Hematopoietic multipotent progenitor cell treated with erythropoietin and hydrocortisone succinate and interleukin-3 and kit ligand, for 4 days (in vitro differentiated cells): ENCODE measurements at places on chromosomes 6 and 20.

- peak; percentile 67 for DNase-seq
Observed at GRCh38 chr6:18997375-18997826, 610.3 kb downstream of the RNF144B start.

- DNase-seq, result peak; percentile 82
Observed at GRCh38 chr6:122747573-122747972, 31.9 kb upstream of the FABP7 start.

GRCh38 chr6:137912813-137913212, 45.8 kb downstream of the TNFAIP3 start:
- no peak for DNase-seq

DNA sequence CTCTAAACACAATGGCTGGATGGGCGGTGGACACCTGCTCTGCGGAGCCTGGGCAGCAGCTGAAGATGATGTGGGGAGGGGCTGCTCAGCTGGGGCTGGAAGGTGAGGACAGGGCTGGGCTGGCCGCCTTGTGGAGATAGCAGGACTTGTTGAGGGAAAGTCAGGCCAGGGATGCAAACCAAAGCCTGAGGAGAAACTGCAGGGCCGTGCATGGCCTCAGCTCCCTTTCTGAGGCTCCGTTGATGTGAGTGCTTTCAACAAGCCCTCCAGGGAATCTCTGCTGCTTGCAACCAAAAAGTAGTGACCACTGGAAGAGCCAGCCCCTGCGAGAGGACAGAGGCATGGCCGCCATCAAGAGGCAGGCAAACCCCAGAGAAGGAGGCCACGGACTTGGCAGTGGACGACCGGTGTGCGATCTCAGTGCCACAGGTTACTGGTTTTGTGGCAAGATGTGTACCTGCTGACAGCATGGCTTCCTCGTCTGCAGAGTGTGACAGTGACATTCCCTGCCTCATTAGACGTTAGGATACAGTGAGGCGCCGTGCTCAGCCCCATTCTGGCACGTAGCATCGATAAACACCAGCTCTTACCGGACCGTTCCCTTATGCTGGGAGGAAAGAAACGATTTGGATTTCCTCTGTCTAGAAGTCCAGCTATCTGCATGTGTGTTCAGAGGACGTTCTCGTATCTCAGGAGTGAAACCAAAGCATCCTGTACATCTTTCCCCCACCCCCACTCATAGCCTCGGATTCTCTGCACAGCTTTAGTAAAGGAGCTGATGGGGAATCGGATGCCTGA, 37.9 kb downstream of the ERMARD start:
- DNase-seq, result no peak

DNA sequence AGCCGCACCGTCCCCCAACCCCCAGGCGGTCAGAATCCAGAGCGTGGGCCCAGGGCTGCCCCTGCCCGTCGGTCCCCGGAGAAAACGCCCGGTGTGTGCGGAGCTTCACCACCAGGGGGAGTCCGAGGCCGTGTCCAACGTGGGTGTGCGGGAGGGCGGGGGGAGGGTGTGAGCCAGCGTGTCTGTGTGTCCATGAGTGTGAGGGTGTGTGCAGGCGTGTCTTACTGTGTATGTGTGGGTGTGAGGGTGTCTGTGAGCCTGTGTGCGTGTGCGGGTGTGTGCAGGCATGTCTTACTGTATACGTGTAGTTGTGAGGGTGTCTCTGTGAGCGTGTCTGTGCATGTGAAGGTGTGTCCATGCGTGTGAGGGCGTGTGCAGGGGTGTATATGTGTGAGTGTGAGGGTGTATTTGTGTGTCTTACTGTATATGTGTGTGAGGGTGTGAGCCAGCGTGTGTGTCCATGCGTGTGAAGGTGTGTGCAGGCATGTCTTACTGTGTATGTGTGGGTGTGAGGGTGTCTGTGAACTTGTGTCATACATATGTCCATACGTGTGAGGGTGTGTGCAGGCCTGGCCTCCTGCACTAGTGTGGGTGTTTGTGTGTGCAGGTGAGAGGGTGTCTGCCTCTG, 24.6 kb upstream of the GATA5 start:
- peak; percentile 88 for DNase-seq

DNA sequence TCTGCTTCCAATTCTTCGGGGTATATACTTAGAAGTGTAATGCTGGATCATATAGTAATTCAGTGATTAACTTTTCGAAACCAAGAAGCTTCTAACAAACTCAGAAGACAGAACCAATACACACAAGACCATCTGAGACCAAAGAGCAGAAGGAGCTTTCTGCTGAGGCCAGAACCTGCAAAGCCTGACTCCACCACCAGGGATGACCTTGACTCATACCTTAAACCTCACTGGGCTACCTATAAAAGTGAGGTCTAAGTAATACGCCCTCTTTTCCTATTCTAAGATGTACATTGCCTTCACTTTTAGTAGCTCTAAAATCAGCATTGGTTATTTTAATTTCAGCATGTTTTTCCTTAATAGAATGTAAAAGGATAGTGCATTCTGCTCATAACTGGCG, 84.8 kb downstream of the FOXF2 start:
- no peak for DNase-seq

DNA sequence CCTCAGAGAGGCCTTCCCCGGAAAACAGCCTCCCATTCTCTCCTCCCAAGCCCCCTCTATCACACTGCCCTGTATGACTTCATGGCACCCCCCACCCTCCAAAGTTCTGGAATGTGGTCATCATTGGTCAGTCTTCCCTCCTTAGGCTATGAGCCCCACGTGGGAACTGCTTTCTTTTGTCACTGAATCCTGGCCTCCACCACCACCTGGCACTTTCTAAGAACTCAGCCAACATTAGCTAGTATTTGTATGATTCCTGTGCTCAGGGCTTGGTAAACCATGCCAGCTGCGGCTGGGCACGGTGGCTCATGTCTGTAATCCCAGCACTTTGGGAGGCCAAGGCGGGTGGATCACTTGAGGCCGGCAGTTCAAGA, 8.4 kb upstream of the E2F1 start:
- no peak for DNase-seq

DNA sequence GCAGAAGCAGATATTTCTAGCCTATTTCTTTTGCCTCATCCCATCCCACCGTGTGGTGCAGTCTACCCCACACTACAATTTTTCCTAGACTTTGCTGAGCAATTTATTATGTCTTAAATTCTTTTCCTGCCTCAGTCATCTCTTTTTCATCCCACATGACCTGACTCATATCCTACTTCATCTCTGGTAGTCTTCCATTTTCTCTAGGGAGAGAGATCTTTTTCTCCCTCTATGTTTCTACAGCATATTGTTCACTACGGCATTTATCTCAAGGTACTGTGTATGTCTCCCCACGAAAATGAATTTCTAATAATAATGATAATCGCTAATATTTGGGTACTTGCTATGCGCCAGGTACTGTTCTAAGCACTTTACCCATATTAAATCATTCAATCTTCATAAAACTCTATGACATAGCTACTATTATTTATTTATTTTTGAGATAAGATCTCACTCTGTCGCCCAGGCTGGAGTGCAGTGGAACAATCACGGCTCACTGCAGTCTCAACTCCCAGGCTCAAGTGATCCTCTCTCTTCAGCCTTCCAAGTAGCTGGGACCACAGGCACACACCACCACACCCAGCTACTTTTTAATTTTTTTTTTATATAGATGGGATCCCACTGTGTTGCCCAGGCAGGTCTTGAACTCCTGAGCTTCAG, 15.6 kb downstream of the PDSS2 start:
- DNase-seq, result no peak

- DNase-seq, result no peak
Observed at GRCh38 chr20:31712564-31713311, 9.9 kb downstream of the BCL2L1 start.

DNA sequence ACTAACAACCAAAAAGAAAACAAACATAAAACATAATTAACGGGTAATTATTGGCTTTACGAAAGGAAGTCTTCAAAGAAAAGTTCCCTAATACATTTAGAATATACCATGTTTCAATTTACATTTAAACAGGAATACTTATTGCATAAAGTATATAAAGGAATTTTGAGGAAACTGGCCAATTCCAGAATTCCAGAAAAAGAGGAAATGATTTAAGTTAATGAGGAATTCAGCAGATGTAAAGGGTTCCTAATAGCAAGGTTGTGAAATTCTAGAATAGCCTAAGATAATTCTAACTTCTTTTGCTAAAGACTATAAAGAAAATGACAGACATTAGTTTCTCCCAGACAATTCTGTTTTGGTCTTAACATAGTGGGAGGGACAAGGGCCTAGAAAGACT, 35.0 kb downstream of the DTNBP1 start:
- DNase-seq, result no peak

- no peak for DNase-seq
Observed at GRCh38 chr6:53373638-53374037, 24.9 kb upstream of the ELOVL5 start.

DNA sequence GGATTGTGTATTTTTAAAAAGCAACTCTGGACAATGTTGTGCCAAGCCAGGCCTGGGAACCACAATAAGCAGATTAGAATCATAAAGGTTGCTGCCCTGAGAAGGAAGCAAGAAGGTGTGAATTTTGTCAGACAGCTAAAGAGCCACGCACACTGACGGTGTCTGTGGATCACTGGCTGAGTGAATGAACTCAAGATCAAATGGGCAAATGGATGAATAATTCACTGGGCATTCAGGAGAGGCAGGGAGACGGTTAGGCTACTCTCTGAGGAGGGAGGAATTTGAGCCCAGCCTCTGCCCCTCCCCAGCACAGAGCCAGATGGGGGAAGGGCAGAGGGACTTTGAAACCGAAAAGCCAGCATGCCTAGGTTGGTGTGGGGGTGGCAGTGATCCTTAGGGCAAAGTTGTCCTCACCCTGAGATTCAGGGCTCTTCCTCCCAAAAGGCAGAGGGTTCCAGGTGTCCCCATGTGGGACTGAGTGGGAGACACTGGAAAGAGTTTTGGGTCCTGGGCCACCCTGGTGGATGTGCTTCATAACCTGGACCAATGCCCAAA, 19.5 kb upstream of the SLC22A7 start:
- DNase-seq, result no peak

GRCh38 chr20:36477475-36477874, 63.8 kb upstream of the MYL9 start:
- no peak for DNase-seq

DNA sequence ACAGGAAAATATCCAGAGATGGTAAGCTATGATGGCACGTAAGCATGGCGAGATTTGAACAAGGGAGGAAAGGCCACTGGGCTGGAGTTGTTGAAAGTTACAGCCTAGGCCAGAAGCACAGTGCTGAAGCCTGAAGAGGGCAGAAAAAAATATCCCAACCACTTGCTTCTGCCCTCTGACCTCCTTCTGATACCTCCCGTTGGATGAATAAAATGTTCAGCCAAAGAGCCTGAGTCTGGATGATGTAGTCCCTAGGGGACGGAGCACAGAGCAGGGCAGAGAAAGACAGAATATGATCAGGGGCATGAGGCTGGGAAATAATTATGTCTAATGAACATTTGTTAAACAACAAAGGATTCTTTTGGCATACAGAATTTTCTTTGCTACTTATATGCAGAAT, 19.7 kb downstream of the KLHL31 start:
- DNase-seq, result no peak

- peak; percentile 37 for DNase-seq
Observed at GRCh38 chr20:33079259-33079658, at the start of gene BPIFB4. BPIFB4 (plus strand) TSS chr20:33079643; CDS start chr20:33081527, 1,884 bp downstream.

- DNase-seq, result no peak
Observed at GRCh38 chr6:29909985-29910384, 32.3 kb upstream of the HLA-A start.

DNA sequence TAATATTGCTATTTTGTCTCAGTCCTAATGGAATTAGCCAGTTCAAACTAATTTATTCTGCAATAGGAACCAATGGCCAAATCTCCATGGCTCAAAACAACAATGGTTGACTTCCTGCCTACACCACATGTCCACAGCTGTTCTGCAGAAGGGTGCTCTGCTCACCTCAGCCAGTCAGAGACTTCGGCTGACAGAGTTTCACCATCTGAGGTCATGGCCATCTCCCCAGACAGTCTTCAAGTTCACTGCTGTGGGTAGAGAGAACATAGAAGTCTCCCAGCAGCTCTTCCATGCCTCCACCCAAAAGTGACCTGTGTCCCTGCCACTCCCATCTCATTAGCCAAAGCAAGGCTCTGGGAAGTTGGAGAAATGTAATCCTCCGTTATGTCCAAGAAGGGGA, 65.1 kb upstream of the FOXC1 start:
- DNase-seq, result no peak

- no peak for DNase-seq
Observed at GRCh38 chr6:21902628-21903169, 309.1 kb downstream of the SOX4 start.

GRCh38 chr6:129641344-129641743, 68.6 kb downstream of the ARHGAP18 start:
- DNase-seq, result no peak

GRCh38 chr6:17427617-17428016, 34.2 kb downstream of the CAP2 start:
- DNase-seq, result no peak

- DNase-seq, result no peak
Observed at GRCh38 chr20:57844626-57845596, 135.1 kb upstream of the PMEPA1 start.

GRCh38 chr20:45096781-45097180, 4.1 kb downstream of the KCNS1 start:
- no peak for DNase-seq

- DNase-seq, result no peak
Observed at GRCh38 chr6:105851606-105852005, 234.5 kb upstream of the PRDM1 start.

- no peak for DNase-seq
Observed at GRCh38 chr20:38049800-38050199, 16.3 kb downstream of the RPRD1B start.

DNA sequence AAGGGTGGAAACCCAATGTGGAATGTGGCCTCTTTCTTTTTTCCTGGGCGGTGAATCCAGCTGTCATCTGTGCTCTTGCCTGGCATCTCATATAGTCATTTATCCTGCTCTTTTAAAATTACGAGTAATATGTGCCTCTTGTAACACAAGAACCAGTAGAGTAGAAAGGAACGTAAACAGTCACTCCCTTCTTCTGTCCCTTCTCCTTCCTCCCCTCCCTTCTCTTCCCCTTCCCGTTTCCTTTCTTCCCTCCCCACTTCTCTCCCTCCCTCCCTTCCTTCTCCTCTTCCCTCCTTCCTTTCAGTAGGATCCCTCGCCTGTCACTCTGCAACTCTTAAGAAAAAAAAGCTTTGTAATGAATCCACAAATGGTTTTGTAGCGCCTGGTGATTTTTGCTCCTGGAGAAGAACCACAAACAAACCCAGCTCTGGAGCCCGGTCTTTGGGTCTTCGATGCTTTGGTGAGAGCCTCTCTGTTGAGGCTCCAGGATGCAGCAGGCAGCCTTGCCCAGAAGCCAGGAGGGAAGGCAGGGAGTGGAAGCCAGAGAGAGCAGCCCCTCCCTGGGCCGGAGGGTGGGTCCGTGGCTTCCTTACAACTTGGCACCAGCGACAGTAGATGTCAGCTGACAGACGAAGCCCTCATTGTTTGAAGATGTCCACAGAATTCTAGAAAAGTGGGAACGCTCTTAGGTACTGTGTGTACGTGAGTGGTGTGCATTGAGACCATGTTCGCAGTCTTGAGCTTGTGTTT, 15.0 kb downstream of the DUSP22 start:
- DNase-seq, result no peak
